ENCODE measurements at places on chromosomes 1 and 21.
A peak's percentile ranks its signal among the peaks of the same experiment; 100 is the strongest.

- peak; percentile 98 for DNase-seq
Measured at GRCh38 chr1:85278853-85279314, 2.5 kb upstream of the BCL10 start.

- no peak for DNase-seq
Measured at GRCh38 chr1:42747125-42747524, 7.1 kb upstream of the CLDN19 start.

DNA sequence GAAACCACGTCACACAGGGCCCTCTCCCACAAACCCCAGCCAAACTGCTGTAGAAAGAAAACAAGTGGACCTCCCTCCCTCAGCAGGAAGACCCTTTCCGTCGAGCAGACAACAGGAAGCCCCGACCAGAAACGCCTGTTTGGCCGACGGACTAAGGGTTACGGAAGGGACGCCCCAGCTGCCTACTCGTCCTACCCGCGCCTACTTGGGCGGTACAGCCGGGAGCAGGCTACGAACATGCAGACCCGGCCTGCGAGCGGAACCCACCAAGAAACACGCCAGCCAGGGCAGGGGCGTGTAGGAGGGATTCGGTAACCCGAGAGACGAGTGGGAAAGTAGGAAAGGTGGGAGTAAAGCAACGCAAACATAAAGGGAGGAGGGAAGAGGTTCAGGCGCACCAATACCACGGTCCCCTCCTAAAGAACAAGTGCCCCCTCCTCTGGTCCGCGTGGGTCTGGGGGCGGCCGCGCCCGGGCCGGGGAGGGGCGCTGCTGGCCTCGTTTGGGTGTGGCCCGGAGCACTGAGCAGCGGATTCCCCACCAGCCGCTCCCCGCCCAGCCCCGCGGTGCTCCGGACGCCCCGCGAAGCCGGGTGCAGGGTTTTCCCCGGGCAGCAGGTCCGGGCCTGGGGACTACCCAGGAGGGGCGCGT lies 450 bp downstream of the S100A10 start:
- DNase-seq, result no peak

DNA sequence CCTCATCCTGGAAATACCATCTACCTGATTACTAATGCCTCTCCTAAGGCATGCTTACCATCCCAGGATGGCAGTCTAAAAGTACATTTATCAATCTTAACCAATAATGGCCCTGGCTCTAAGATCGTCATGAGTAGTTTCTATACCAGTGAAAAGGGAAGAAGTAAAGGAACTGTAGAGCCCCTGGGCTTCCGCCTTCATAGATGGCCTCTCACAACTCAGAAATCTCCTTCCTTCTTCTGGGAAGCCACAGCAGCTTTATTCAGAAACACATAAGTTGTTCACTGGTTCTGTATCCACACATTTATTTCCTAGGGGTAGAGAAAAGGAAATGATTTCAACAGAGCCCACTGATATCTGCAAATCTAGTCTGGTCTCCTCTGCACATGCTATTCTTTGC lies 41.0 kb upstream of the CD5L start:
- DNase-seq, result no peak

GRCh38 chr1:151756291-151756690 lies 7.0 kb downstream of the MRPL9 start:
- DNase-seq, result peak; percentile 65

DNA sequence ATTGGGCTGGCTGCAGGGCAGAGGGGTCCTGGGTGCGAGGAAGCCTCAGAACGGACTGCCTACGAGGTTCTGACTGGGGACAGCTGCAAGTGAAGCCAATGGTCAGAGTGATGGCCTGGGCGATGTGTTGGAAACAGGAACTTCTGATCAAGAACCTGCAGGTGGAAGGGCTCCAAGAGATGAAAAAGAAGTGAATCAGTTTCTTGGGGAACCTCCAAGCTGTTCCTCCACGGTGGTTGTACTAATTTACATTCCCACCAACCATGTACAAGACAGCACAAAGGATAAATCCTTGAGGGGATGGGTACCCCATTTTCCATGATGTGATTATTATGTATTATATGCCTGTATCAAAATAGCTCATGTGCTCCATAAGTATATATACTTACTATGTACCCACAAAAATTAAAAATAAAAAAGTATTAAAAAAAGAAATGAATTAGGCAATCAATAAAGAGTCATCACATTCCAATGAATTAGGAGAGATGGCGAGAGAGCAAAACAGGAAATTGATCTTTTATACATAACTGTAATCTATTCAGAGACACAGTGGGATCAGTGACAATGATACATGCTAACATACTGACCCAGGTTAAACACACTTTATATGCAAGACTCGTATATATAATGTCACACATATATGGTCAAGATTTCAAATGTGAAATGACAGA lies 58.1 kb downstream of the PTPN14 start:
- DNase-seq, result no peak

GRCh38 chr1:118871582-118872171 lies 116.5 kb downstream of the TBX15 start:
- no peak for DNase-seq

DNA sequence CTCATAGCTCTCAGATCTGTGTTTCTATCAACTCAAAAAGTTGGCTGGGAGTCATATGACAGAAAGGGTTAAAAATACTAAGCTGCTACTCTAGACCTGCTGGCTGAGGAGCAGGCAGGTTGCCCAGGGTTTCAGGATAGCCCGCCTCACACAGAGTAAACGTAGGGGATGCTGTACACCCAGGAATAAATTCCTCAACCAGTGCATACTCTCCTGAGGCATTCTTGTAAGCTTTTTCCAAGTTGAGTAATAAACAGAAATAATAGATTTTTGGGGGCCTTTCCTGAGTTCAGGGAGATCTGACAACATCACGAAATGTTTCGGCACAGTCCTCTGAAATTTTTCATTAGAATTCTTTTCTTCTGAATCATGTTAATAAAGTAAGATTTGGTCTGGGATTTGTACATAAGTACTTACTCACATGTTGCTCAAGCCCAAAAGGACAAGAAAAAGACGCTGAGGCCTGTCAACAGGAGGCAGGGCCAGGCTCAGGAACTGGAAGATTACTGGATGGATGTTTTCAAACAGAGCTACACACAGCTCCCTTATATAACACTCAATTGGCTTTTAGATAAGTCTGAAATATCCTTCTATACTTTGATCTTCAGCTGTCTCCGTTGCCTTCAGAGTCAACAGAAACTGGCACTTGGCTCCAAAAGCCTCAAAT lies 41.0 kb downstream of the TGFBR3 start:
- DNase-seq, result peak; percentile 93

GRCh38 chr1:180611016-180611930 lies 20.5 kb upstream of the XPR1 start:
- DNase-seq, result peak; percentile 79

GRCh38 chr1:73943270-73943669 lies 254.7 kb downstream of the LRRIQ3 start:
- peak; percentile 12 for DNase-seq

GRCh38 chr1:196933531-196934189 lies 9.9 kb upstream of the CFHR2 start:
- no peak for DNase-seq

- no peak for DNase-seq
Measured at GRCh38 chr1:2611621-2612437, 21.0 kb downstream of the MMEL1 start.

- DNase-seq, result peak; percentile 19
Measured at GRCh38 chr1:223775711-223776074, 63.4 kb downstream of the CAPN2 start.

DNA sequence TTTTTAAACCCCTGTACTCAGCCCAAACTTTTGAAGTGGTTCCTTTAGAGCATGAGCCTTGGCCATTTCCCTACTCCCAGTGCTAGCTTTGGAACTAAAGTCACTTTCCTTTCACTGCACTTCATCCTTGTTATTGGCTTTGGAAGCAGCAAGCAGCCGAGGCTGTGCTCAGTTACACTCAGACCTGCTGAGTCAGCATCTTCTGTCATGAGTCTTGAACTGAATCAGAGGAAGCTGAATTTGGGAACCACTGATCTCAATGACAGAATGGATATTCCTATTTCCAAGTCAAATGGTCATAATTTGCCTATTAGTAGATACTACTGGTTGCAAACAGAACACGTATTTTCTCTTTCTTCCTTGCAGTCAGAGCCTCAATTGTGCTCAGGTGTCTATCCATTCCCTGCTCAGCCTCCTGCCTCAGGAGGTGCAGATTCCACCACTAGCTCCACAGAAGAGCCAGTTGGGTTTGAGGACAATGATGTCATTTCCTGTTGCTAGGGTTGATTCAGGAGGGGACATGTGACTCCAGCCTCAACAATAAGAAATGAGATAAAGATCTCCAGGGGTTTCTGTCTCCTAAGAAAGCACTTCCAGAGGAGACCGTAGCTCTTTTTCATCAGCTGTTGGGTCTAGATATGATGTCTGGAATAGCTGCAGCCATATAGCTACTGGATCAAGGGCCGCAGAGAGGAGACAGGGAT lies 44.9 kb upstream of the NTPCR start:
- peak; percentile 34 for DNase-seq

DNA sequence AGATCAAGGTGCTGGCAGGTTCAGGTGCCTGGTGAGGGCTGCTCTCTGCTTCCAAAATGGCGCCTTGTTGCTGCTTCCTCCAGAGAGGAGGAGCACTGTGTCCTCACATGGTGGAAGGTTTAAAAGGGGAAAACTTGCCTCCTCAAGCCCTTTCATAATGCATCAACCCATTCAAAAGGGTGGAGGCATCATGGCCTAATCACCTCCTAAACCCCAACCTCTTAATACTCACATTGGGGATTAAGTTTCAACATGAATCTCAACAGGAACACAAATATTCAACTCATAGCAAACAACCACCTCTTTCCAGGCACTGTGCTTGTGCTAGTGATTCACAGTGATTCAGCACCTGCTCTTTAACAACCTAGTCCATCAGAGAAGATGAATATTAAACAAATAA lies 4.2 kb downstream of the S100A12 start:
- DNase-seq, result peak; percentile 99

- DNase-seq, result no peak
Measured at GRCh38 chr1:24944318-24944717, 14.2 kb upstream of the RUNX3 start.

DNA sequence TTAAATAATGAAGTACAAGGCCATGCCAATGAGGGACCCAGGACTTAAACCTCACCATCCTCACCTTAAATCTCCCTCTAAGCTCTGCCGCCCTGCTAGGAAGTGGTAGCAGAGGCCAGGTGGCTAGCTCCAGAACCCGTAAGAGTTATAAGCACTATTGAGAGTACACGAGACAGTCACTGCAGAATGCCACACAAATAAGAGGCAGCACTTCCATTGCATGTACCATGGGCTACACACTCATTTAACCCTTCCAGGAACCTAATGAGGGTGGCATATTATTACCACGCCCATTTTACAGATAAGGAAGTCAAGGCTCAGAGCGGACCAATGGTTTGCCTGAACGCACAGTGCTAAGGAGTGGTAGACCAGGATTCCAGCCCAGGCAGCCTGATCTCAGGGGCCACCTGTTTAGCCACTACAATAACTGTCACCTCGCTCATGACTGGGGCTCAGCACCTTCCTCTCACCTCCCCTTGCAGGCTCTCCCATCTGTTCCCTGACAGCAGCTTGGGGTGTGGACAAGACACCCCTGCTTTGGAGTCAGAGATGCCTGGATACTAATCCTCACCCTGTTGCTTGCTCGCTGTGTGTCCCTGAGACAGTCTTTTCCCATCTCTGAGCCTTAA lies 54.8 kb upstream of the ID3 start:
- DNase-seq, result no peak

- DNase-seq, result no peak
Measured at GRCh38 chr1:181095763-181096184, 7.3 kb downstream of the IER5 start.

DNA sequence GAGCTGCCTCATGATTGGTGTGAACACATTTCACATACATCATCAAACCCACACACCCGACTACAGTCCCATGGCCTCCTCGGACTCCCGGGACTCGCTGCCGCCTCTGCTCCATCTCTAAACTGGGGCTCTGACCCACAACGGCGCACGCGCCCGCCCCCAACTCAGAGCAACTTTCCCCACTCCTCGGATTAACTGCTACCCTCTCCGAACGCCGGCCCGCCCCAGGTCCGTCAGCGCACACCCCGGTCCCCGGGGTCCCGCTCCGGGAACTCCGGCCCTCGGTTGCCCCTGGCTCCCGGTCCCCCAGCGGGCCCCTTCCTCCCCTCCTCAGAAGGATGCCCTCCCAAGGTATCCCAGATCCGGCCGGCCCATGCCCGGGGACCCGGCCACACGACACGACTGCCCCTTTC lies 740 bp downstream of the DSTYK start:
- DNase-seq, result no peak
